NCI-H345 (cell line): ENCODE measurements at places on chromosomes 2 and 18.

DNA sequence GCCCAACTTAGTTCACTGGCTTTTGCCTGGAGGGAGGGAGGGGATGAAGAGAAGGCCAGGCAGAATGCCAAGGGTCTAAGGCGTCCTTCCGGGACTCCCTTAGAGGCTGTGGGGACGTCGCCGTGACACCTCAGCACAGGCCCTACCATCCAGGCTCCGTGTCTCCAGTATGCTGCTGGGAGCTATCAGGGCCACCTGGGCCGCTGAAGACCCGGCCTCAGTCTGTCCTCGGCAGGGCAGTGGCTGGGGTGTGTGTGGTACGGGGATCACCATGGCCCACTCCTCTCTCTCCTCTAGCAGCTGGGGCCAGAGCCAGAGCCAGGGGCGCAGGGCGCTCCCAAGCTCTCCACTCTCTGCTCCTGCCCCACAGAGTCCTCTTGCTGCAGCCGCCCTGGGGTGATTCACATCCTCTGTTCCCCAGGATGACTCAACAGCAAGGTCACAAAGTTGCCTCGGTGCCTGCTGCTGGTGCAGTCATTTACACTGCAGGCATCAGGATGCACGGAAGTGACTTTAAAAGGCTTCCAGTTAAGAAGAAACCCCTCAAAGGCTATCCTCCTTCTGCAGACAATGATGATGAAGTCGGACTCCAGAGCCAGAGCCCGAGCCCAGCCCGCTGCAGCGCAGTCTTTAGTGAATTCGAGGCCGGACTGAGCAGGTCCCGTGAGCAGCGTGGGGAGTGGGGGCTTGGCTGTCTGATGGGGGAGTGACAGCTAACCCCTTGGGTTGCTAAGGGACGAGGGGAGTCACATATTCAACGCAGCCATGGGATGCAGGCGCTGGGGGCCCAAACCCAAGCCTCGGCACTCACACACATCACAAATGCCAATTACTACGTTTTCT, 31.9 kb downstream of the SNORC start:
- DNase-seq, result no peak

DNA sequence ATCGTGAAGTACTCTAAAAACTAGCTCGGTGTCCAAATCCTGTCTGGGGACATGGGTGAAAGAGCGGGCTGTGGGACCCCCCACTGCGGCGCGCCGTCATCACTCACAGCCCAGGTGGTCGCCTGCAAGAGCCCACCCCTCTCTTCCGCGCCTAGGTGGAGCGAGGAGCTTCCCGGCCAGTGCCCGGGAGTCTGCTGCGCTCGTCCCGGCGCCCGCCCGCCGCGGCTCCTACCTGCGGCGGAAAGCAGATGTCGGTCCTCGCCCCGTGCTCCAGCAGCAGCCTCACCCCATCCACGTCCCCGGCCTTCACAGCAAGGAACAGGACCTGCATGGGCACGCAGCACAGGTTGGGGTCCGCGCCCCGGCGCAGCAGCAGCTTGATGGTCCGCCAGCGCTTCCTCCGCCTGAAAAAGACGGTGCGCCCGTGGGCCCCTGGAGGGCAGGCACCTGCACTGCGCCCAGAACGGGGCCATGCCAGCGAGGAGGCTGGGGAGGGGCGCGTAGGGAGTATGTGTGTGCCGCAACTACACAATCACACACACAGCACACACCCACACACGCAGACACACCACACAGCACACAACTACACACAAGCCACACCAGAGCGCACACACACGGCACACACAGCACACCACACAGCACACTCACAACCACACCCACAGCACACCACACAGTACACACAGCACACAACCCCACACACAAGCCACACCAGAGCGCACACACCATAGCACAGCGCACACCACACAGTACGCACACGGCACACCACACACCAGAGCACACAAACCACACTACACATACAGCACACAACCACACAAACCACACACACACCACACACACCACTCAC, 37.4 kb downstream of the ANKMY1 start:
- DNase-seq, result no peak

DNA sequence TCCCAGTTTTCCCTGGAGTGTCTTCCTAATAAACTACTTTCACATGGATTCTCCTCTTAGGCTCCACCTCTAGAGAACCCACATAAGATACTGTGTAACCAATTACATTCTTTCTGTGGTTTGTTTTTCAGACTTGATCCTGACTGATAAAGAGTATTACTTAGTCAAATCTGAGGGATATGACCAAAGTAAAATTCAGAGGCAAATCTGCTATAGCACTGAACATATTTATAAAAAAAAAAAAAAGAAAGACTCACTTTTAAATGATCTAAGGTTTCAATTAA, 13.9 kb downstream of the CKAP2L start:
- DNase-seq, result no peak

- DNase-seq, result no peak
Observed at GRCh38 chr2:118430510-118431164, 342.4 kb downstream of the INSIG2 start.

GRCh38 chr2:235706506-235706905, 212.7 kb downstream of the AGAP1 start:
- DNase-seq, result no peak

GRCh38 chr2:104969564-104969963, 68.3 kb upstream of the MRPS9 start:
- DNase-seq, result no peak

DNA sequence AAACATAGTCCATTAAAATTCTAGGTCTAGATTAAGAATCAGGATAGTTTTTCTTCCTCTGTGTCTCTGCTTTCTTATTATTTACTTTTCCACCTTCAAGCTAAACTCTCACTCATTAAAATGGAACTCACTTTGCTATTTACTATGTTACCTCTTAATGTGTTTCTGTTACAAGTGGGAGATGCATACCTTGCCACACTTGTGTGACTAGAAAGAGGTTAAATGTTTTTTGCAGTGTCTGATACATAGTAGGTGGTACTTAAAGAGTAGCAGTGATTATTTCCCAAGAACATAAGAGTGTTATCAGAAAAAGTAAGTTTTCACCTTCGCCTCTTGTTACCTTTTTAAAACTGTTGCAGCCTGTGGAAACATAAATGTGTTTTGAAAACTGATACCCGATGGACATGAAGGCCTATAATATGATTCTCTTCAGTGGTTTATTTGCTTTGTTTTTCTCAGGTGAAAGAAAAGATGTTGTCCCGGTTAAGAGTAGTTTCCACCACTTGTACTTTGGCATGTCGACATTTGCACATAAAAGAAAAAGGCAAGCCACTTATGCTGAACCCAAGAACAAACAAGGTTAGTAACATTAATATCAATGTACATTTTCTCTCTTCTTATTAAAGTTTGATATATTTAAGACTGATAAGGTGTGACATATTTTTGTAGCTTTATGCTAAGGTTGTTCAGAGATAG, 16.6 kb downstream of the ME2 start:
- no peak for DNase-seq

DNA sequence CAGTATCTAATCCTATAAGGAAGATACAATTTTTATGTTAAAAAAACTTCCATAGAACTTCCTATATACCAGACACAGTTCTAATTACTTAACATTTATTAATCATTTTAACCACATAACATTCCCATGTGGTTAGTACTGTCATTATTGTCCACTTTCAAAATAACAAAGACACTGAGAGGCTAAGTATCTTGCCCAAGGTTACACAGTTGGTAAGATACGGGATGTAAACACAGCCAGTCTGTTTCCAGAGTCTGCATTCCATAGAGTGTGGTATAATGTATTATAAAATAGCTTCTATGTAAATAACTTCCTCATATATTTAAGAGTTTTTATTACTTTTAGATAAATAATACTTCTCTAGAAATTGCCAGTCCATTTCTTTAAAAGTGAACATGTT, 383.3 kb upstream of the ETAA1 start:
- no peak for DNase-seq

DNA sequence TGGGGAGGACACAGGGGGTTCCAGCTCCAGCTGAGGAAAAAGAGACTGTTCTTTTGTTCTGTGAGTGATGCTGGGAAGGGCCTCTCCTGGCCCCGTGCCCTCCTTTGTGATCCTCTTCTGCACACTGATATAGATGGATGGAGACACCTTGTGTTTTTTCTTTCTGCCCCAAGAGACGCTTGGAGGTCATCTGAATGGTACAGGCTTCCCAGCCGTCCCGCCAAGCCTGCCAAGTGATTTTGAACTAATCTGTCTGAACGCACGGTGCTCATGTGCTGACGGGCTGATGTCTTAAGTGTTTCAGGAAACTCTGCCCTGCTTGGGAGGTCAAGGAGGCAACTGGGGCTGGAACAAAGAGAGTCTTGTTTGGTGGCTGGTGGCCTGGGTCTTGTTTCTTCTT, 57.5 kb downstream of the KIF5C start:
- DNase-seq, result no peak

- DNase-seq, result no peak
Observed at GRCh38 chr2:1496359-1496821, 83.1 kb downstream of the TPO start.

GRCh38 chr2:182744490-182744889, 28.4 kb downstream of the DNAJC10 start:
- no peak for DNase-seq

GRCh38 chr18:35634323-35634722, 52.8 kb downstream of the GALNT1 start:
- DNase-seq, result no peak

GRCh38 chr2:222535477-222535876, 111.1 kb downstream of the SGPP2 start:
- no peak for DNase-seq

DNA sequence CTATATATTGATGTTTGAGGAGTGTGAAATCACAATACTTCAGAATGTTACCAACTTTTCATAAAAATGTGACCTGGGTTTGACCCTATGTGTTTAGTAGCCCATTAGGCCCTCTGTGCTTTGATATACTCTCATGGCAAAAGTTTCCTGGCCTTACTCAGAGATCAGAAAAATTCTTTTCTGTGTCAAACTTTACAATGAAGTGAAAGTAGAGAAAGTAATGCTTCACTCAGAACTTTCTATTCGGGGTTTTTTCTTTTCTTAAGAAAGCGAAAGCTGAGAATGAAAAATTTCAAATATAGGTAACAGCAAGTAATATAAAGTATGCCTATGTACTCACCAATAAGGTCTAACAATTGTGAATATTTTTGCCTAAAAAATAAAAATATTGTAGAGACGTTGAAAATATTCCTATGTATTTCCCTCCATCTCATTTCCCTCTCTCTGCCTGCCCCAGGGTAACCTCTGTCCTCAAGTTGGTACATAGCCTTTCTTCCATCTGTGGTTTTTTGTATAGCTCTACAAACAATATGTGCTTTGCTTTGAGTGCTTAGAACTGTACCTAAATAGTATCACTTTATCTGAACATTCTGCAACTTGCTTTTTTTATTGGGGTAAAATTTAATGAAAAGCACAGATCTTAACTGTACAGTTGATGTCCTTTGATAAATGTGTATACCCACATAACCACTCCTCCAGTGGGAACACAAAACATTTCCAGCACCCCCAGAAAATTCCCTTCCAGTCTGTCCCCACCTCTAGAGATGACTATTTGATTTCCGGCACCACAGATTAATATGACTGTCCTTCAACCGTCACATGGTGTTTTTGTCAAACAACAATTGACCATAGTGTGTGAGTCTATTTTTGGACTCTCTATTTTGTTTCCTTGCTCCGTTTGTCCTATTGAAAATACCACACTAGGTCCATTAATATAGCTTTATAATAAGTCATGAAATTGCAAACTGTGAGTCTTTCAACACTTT, 10.3 kb upstream of the ACKR3 start:
- no peak for DNase-seq

DNA sequence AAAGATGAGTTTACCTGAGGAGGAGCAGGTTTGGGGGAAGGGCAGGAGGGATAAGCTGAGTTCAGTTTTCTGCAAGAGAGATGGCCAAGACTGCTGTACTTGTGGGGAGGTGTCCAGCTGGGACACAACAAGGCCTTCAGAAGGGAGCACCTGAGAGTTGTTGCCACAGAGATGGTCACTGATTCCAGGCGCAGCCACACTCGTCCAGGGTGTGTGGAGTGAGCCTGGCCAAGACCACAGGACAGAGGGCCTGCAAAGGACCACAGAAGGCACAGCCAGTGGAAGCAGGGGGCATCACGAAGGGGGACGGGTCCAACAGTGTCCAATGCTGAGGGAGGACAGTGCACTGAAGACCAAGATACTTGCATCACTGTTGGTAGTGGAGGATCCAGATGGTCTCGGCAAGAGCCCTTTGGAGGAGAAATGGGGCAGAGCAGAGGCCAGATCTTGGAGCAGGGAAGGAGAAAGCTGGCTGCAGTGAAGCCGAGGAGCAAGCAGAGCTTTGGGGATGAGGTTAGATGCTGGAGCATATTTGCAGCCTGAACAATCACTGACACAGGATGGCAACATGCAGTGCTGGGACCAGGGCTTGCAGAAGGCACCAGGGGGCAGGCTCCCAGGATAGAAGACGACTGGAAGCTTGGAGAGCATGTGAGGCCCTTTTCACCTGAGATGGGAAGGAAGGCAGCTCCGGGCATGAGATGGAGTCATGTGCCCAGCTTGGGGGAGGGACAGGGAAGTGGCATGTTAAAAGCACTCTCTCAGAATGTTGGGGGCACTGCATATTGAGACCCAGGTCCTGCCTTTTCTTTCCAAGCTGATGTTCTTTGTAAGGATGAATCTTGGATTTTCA, 214.0 kb downstream of the CYP26B1 start:
- no peak for DNase-seq

DNA sequence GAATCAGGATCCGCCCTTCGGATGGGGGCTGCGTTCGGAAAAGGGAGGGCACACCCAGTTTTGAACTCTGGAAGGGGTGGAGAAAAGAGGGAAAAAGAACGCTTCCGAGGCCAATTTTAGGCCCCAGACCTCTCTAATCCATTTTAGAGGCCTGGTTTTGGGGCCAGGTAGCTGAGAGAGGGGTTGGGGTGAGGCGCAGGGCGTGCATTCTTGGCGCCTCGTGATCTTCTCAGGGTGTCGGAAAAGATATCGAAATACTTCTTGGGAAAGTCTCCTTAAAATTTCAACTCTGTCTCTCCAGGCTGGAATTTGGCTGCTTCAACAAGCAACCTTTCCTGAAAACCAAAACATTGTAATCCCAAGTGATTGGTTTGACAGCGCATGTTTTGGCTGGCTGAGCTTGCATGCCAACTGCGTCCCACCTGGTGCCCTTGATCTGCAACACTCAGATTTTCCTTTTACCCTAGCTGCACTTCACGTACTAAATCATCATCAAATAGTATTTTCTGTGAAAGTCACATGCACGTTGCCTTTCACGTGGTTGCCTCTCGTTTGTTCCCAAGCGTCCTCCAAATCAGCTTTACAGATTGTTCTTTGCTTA, 864 bp upstream of the XPO1 start:
- peak; percentile 51 for DNase-seq

GRCh38 chr2:219174801-219175200, 1.9 kb downstream of the CNPPD1 start:
- DNase-seq, result no peak
